ENCODE measurements at places on chromosomes 7 and 10.
A peak's percentile ranks its signal among the peaks of the same experiment; 100 is the strongest.

- DNase-seq = no peak
These were observed 20.2 kb upstream of the ADD3 start for GRCh38 chr10:109987452-109988211.

GRCh38 chr10:43417950-43418768 is 9.2 kb upstream of the HNRNPF start:
- no peak for DNase-seq

- DNase-seq = no peak
These were observed 291.6 kb upstream of the SEMA3C start for GRCh38 chr7:81210137-81211064.

GRCh38 chr7:132576721-132577085 is 433 bp upstream of the PLXNA4 start:
- DNase-seq = no peak

GRCh38 chr7:54743580-54743979 is 15.4 kb downstream of the SEC61G start:
- no peak for DNase-seq

- no peak for DNase-seq
These were observed 18.3 kb downstream of the INPP5A start for GRCh38 chr10:132555648-132556575.

GRCh38 chr7:112958775-112959174 is 127.9 kb downstream of the GPR85 start:
- DNase-seq = no peak

DNA sequence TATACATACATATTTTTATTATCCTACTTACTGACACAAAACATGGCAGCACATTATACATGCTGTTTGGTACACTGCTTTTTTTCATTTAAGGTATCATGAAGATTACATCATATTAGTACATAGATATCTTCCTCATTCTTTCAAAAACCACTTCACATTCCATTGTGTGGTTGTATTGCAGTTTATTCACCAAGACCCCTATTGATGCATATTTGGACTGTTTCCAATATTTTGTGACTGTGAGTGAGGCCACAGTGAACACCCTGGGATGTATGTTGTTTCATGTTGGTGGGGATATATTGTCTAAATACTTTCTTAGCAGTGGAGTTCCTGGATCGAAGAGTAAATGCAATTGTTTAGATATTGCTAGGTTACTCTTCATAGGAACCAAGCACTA is 39.0 kb downstream of the TFAM start:
- no peak for DNase-seq

GRCh38 chr7:27242154-27242553 is 448 bp upstream of the EVX1 start:
- DNase-seq = no peak

DNA sequence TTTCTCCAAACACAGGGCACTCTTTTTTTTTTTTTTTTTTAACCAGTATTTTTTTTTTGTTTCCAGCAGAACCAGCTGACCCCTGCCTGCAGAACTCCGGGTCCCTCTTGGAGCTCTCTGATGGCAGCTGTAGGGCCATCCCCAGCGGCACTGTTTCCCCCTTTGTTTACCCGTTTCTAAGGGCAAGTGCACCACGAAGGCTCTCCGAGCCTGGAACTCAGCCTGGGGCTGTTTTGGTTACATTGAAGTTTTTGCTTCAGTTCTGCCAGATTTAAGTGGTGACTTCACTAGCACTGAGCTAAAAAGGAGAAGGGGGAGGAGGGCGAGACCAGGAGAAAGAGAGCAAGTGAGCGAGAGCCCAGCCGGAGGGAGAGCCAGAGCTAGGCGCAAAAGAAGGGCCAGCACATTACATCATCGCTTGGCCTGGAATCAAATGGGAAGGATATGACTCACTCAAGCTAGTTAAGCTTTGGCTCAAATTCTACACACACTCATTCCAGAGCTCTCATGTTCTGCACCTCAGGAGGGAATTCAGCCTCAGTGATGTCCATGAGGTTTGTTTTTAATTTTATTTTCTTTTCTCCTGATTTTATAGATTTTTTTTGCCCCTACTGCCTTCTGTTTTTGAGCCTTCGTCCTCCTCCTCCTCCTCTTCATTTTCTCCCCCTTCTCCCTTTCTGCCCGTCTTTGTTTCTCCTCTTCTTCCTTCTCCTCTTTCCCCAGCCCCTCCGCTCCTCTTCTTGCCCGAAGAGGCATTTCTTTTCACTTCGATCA is 272.3 kb downstream of the TRIL start:
- DNase-seq = no peak

DNA sequence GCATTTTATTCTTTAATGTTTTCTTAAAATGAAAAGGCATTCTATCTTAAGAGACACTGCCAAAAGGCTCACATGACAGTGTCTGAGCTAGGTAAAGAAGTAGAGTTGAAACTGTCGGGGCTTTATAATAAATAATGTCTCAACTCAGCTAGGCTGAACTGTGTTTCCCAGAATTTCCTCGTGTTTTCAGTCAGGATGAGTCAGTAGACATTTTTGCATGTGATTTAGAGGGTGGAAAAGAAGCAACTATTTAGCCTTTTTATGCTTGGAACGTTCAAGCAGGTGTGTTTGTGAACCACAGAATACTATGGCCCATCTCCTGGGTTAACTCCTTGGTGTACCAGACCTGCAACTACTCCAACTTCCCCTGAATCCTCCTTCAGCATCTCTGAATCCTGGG is 23.4 kb upstream of the LIPA start:
- no peak for DNase-seq

DNA sequence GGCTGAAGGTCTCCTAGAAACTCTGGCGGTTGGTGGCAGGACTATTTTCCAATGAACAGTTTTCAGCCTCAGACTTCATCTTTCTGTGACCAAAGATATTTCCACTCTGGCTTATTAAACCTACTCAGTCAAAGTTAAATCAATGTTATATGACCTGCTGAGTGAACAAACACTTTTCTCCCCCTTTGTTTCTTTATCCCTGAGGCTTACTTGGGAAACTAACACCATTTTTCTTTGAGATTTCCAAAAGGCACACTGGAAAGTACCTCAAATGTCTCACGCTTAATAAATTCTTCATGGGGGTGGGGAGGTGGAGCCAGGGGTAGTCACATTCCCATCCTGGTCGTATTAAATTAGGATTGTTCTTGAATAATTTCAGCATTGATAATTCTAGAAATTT is 1.8 kb downstream of the TMEM26 start:
- no peak for DNase-seq

DNA sequence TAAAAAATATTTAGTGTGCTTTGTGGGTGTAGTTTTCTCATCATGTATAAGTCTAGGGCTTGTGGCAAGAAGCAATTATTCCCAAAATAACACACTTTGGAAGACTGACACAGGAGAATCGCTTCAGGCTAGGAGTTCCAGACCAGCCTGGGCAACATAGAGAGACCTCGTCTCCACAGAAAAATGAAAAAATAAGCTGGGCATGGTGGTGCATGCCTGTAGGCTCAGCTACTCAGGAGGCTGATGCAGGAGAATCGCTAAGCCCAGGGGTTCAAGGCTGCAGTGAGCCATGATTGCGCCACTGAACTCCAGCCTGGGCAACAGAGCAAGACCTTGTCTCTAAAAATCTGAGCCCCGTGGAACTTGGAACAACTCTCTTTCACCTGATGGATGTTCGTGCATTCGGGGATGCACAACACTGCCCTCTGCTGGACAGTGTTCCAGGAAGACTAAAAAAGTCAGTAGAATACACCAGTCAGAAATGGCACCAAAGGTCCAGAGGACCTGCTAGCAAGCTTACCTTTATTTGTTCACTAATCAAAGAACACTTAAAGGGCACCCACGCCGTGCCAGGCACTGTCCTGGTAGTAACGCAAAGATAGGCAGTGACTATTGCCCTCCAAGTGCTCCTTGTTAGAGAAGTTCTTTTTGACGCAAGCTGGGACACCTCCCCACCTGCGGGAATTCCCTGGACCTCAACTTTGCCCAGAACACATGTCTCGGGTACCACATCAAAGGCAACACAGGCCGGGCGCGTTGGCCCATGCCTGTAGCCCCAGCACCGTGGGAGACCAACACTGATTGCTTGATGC is 81.9 kb upstream of the CALN1 start:
- peak; percentile 78 for DNase-seq

GRCh38 chr7:91564101-91564500 is 299.9 kb downstream of the FZD1 start:
- no peak for DNase-seq

GRCh38 chr10:21020545-21020944 is 123.4 kb upstream of the NEBL start:
- DNase-seq = no peak

- DNase-seq = no peak
These were observed 221.0 kb upstream of the FZD1 start for GRCh38 chr7:91043186-91043585.

DNA sequence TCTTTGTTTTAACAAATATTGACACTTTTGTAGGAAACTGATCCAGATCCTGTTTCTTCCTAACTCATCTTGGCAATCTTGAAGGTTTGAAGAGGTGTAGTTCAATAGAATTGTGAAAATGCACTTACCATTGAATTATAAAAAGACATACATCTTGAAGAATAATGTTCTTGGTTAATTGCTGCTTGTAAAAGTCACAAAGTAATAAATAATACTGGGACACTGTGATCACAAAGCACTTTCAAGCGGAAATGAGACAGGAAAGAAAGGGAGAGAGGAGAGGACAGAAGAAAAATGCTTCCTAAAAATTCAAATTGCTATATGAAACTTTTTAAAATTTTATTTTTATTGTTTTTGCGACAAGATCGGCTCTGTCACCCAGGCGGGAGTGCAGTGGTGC is 15.2 kb upstream of the NFE2L3 start:
- no peak for DNase-seq

DNA sequence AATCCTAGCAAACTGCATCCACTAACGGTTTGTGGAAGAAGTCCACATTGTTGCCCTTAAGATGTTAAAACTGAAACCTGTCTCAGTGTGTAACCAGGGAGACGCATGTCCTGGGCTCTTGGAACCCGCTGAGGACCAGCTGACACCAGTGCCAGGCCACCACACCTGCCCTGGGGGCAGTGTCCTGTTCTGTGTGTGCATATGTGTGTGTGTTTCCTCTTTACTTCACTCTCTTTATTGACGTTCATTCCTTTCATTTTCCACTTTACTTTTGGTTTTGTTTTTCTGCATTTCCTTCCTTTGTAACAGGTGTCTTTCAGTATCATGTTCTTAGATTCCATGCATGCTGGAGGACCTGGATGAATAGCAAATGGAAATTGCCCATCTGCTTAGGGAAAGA is 83.8 kb downstream of the TEX36 start:
- no peak for DNase-seq

GRCh38 chr10:117619223-117619622 is 76.7 kb downstream of the EMX2 start:
- DNase-seq = no peak

- no peak for DNase-seq
These were observed 82.6 kb upstream of the SLF2 start for GRCh38 chr10:100829933-100830727.

DNA sequence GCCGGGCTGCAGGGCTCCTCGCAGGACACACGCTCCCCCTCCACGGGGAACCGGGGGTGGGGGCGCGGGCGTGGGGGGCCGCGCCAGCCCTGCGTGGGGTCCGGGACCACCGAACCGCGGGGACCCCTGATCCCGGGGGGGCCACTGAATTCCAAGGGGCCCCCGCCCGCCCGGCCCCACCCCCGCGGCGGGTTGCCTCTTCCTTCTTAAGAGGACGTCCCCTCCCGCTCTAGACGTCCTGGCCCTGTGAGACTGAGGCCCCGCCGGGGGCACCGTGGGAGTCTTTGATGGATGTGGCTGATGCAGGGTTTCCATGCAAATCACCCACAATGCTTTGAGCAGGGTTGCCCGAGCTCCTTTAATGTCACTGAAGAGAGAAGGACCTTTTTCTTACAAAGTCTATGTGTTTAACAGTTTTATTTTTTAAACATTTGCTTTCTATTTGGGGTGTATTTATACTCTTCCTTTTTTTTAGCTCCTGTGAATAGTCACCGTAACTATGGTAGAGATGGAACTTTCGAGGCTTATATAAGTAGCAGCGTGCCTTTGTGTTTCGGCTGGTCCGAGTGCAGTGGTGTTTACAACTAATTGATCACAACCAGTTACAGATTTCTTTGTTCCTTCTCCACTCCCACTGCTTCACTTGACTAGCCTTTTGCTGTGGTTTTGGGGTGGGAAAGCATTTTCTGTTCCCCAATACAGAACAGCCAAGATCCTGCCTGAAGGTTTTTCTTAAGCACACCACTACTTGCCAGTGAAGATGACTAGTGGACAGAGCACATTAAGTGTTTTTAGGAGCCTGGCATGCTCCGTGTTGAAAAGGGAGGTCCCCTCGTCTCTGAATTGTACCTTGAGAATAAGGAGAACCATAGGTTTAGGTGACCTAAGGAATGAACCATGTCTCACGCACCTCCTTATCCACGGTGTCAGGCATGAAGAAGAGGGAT is 44.8 kb downstream of the PDIA4 start:
- DNase-seq = peak; percentile 84

DNA sequence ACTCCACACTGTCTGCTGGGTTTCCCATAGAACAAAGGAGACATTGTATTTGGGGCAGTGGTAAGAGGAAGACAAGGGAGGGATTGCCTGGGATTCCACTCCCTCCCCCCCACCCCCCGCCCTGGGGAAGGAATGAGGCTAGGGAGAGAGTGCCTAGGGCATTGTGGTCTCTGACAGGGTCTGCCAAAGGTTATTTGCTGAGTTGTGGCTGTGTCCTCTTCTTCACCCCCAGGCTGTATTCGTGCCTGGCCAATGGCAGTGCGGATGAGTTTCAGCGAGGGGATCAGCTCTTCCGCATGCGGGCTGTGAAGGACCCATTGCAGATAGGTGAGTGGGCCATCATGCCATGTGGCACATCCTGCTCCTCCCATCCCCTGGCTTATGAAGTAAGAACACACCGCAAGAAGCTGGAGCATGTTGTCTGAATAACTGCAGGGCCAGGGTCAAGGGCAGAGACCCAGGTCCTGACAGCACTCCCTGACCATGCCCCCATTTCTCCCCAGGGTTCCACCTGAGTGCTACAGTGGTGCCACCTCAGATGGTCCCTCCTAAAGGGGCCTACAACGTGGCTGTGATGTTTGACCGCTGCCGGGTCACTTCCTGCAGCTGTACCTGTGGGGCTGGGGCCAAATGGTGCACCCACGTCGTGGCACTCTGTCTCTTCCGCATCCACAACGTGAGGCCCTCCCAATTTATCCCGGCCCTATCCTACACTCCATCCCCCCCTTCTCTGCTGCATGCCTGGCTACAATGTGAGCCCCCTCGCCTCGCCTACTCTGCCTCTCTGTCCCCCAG is 3.7 kb downstream of the ZSWIM8 start:
- no peak for DNase-seq

GRCh38 chr7:100894860-100895700 is 608 bp downstream of the ACHE start:
- DNase-seq = no peak

GRCh38 chr10:84862551-84862950 is 534.2 kb downstream of the CCSER2 start:
- no peak for DNase-seq

GRCh38 chr7:5594616-5595544 is 171.2 kb upstream of the TNRC18 start:
- DNase-seq = peak; percentile 20

DNA sequence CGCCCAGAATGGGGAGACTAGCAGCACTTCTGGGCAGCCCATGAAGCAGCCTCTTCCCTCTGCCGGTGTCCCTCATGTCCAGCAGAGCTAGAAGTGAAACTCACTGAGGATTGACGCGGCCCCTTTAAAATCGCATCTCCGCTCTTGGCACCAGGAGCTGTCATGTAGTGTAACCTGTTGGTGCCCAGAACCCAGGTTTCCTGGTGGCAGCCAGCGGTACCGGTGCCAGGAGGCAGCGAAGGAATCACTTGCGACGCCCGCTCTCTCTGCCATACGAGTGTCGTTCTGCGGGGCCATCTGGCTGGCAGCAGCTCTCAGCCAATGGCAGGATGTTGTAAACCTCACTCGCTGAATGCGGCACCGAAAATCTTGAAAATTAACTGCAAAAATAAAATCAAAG is 82.7 kb downstream of the CUX1 start:
- peak; percentile 46 for DNase-seq
